ENCODE measurements at places on chromosomes 5 and 9. TPM values are rescaled to one million over a fixed set of nuclear protein-coding genes. Genes with fewer than 3 reads are reported as not detected.

BARHL1 gene
- not detected for polyA plus RNA-seq

DCANP1 gene
- polyA plus RNA-seq = not detected

FST gene
- polyA plus RNA-seq = 9.6 TPM

OTULINL gene
- 5.6 TPM for polyA plus RNA-seq

SLC4A9 gene
- not detected for polyA plus RNA-seq

SAXO1 gene
- polyA plus RNA-seq = 0.07 TPM

MRPL36 gene
- 60.7 TPM for polyA plus RNA-seq

FOXD4L5 gene
- not detected for polyA plus RNA-seq

C9orf72 gene
- 16.1 TPM for polyA plus RNA-seq

SLC27A6 gene
- polyA plus RNA-seq = 7.2 TPM

CCNI2 gene
- 0.32 TPM for polyA plus RNA-seq

NUTM2F gene
- not detected for polyA plus RNA-seq

- H3K36me3 ChIP-seq = no peaks in the 10 kb centered on the region
- DNase-seq = no peak
- no peaks in the 10 kb centered on the region for H3K27me3 ChIP-seq
- H3K4me3 ChIP-seq = no peak overlapping the region
- no peak overlapping the region for H3K27ac ChIP-seq
- H3K4me1 ChIP-seq = no peaks in the 10 kb centered on the region
Measured at GRCh38 chr9:75593920-75594319, 296.6 kb upstream of the PCSK5 start.

GRCh38 chr5:170923910-170924620 is 62.2 kb downstream of the RANBP17 start:
- H3K27me3 ChIP-seq = no peaks in the 10 kb centered on the region
- no peaks in the 10 kb centered on the region for H3K4me1 ChIP-seq
- no peaks in the 10 kb centered on the region for H3K36me3 ChIP-seq
- H3K27ac ChIP-seq = no peak overlapping the region
- no peak for DNase-seq
- H3K4me3 ChIP-seq = no peak overlapping the region

GRCh38 chr5:53950621-53951020 is 359.8 kb downstream of the ARL15 start:
- no peak overlapping the region for H3K4me3 ChIP-seq
- no peaks in the 10 kb centered on the region for H3K36me3 ChIP-seq
- no peaks in the 10 kb centered on the region for H3K4me1 ChIP-seq

DNA sequence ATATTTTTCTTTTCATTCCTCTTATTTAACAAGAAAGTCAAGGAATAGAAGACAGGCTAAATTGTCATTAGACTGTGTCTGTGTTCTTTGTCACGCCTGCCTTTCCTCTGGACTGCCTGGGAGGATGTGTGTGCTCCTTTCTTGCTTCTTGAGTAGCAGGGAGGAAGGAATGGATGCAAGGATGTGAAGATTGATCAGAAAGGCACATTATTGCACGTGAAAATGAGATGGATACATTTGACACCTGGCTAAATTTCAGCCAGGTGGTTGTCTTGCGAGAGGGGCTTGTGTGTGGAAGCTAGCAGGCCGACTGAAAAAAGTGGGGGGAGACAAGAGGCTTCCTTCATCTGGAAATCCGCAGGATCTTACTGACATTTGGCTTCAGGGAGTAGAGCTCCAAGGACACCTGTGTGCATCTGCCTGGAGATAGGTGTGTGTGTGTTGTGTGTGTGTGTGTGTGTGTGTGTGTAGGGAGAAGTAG is 200.1 kb downstream of the MEF2C start:
- H3K27ac ChIP-seq = no peak overlapping the region
- no peak for DNase-seq
- peaks cover 1% of the 10 kb centered on the region for H3K4me1 ChIP-seq
- peaks cover 4% of the 10 kb centered on the region for H3K27me3 ChIP-seq

DNA sequence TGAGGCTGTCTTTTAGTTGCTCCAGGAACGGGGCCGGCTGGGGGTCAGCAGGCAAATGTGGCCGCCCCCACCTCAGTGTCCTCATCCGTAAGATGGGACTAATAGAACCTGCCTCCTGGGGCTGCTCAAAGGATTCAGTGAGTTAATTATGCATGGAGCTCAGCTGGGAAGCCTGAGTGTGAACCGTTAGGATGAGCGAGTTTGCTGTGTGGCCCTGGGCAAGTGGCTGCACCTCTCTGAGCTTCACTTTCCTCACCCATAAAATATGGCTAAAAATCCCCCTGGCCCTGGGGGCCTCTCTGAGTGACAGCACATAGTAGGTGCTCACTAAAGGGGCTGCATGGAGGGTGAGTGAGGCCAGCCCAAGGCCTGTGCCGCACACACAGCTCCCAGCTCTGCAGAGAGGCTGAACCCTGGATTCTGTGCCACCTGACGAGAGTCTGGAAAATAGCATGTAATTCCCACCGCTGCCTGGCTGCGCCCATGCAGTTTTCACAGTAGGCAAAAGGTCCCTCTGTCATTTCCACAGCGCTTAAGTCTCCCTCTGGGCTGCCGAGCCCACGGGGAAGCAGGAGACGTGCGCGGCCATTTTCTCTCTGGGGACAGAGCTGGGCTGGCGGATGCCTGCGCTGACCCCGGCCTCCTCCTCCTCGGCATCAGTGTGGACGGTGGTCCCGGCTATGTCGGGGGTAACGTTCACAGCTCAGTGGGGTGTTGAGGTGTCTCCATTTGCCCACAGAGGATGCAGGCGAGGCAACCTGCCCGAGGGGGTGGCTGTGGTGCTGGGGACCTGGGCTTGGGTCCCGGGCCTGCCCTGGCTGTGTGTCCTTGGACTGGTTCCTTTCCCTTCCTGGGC is 18.2 kb downstream of the ASS1 start:
- H3K4me1 ChIP-seq = no peaks in the 10 kb centered on the region
- no peaks in the 10 kb centered on the region for H3K36me3 ChIP-seq
- H3K27me3 ChIP-seq = no peaks in the 10 kb centered on the region
- no peak overlapping the region for H3K27ac ChIP-seq
- H3K4me3 ChIP-seq = no peak overlapping the region

GRCh38 chr9:89564346-89564878 is 40.4 kb upstream of the GADD45G start:
- no peaks in the 10 kb centered on the region for H3K27me3 ChIP-seq
- DNase-seq = no peak
- no peaks in the 10 kb centered on the region for H3K4me1 ChIP-seq

- peak overlapping the region; percentile 98 for H3K27ac ChIP-seq
- peak overlapping the region; percentile 69 for H3K4me3 ChIP-seq
- peaks cover 6% of the 10 kb centered on the region for H3K4me1 ChIP-seq
- no peaks in the 10 kb centered on the region for H3K27me3 ChIP-seq
- DNase-seq = peak; percentile 80
Measured at GRCh38 chr9:2017331-2018161, 2.4 kb downstream of the SMARCA2 start.

- H3K27me3 ChIP-seq = no peaks in the 10 kb centered on the region
- no peak for DNase-seq
- no peak overlapping the region for H3K4me3 ChIP-seq
- no peaks in the 10 kb centered on the region for H3K36me3 ChIP-seq
- no peak overlapping the region for H3K27ac ChIP-seq
- no peaks in the 10 kb centered on the region for H3K4me1 ChIP-seq
Measured at GRCh38 chr5:124783285-124783684, 36.8 kb upstream of the ZNF608 start.

- no peaks in the 10 kb centered on the region for H3K27me3 ChIP-seq
- H3K4me1 ChIP-seq = no peaks in the 10 kb centered on the region
- no peaks in the 10 kb centered on the region for H3K36me3 ChIP-seq
- no peak overlapping the region for H3K4me3 ChIP-seq
- no peak for DNase-seq
- no peak overlapping the region for H3K27ac ChIP-seq
Measured at GRCh38 chr5:178198706-178199105, 5.6 kb upstream of the HNRNPAB start.

DNA sequence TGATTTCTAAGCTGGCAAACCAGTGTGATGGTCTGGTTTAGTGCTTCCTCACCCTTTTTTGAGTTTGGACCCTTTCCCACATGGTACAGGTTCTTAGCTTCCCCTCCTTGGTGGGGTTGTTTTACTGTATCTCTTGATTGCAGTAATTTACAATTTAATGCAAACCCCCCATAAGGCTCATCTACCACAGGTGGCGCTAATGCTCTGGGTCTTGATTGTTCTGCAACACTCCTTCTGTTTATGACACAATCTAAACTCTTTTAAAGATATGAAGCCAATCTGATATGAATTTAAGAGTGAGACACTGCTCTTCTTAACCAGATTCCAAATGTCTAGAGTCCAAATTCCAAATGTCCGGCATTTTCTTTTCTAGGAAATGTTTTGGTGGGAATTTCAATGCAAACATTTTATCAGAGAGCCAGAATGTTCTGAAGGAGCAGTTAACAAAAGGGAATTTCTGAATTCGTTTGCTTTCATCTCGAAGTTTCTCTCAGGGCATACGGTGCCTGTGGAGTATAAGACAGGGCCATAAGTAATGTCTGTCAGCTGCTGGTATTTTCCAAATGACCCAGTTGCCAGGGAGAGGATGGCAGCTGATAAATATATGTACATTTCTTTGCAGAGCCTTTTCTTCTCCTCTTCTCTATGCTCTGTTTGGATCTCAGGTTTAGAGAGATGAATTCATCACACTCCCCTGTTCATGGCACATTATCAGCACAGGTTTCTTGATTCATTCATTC is 246.8 kb downstream of the ARHGAP26 start:
- H3K4me1 ChIP-seq = no peaks in the 10 kb centered on the region
- no peak overlapping the region for H3K4me3 ChIP-seq
- DNase-seq = no peak
- H3K27ac ChIP-seq = no peak overlapping the region
- H3K36me3 ChIP-seq = no peaks in the 10 kb centered on the region
- H3K27me3 ChIP-seq = no peaks in the 10 kb centered on the region

DNA sequence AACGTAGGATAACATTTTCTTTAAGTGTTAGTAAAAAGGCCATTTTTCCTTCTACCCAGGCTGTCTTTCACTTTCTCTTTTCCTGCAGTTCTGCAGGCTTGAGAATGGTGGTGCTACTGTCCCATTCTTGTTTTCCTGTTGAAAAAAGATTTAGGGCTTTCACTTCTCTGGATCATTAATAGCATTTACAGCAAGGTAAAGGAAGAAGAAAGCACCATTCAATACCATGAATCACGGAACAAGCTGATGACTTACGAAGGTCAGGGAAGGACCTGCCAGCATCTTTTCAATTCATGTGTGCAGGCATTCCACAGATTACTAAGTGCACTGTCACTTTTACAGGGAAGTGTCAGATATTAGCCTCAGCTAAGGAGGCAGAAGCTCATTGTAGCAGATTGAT is 292.8 kb downstream of the YTHDC2 start:
- no peak overlapping the region for H3K4me3 ChIP-seq
- H3K27ac ChIP-seq = no peak overlapping the region
- no peak for DNase-seq
- H3K4me1 ChIP-seq = peaks cover 2% of the 10 kb centered on the region

DNA sequence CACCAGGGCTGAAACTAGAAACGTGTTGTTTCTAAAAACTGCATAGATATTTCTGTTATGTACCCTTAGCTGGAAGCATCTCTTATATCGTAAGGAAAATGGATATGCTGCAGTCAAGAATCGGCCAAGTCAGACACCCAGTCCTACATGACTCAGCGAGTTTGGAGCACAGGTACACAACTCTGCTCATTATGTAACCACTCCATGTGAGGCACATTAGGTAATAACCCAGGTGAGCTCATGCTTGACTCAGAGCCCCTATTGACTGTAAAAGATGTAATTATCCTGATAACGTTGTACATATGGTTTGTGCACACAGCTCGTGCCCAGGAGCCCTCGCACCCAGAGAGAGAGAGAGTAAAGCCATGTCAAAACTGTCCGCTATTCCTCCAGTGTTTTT is 593.7 kb upstream of the ACO1 start:
- H3K36me3 ChIP-seq = no peaks in the 10 kb centered on the region
- no peaks in the 10 kb centered on the region for H3K27me3 ChIP-seq
- no peak overlapping the region for H3K4me3 ChIP-seq
- H3K27ac ChIP-seq = no peak overlapping the region
- no peak for DNase-seq

- H3K27me3 ChIP-seq = no peaks in the 10 kb centered on the region
- no peaks in the 10 kb centered on the region for H3K36me3 ChIP-seq
- DNase-seq = no peak
- H3K4me3 ChIP-seq = no peak overlapping the region
Measured at GRCh38 chr9:97413462-97413861, 1.6 kb downstream of the TDRD7 start.

GRCh38 chr5:139765409-139766217 is 30.0 kb upstream of the PSD2 start:
- peak overlapping the region; percentile 61 for H3K4me3 ChIP-seq
- no peaks in the 10 kb centered on the region for H3K4me1 ChIP-seq
- no peaks in the 10 kb centered on the region for H3K36me3 ChIP-seq
- DNase-seq = peak; percentile 88

GRCh38 chr5:148828511-148829247 is 2.3 kb downstream of the ADRB2 start:
- no peak for DNase-seq
- H3K4me3 ChIP-seq = peak overlapping the region; percentile 18
- no peaks in the 10 kb centered on the region for H3K4me1 ChIP-seq
- H3K27me3 ChIP-seq = no peaks in the 10 kb centered on the region
- no peak overlapping the region for H3K27ac ChIP-seq

DNA sequence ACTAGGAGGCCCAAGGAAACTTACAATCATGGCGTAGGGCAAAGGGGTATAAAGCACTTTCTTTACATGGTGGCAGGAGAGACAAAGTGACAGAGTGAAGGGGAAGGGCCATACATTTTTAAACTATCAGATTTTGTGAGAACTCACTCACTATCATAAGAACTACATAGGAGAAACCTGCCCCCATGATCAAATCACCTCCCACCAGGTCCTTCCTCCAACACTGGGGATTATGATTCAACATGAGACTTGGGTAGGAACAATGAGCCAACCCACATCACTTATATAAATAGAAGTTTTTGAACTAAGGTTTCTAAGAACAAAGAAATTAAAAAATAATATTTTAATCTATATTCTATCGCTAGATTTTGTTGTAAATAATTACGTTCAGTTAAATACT is 460.3 kb upstream of the TYRP1 start:
- no peaks in the 10 kb centered on the region for H3K27me3 ChIP-seq
- no peaks in the 10 kb centered on the region for H3K4me1 ChIP-seq
- H3K27ac ChIP-seq = no peak overlapping the region
- no peak for DNase-seq
- H3K4me3 ChIP-seq = no peak overlapping the region

GRCh38 chr9:9410736-9411135 is 1202.1 kb downstream of the PTPRD start:
- no peaks in the 10 kb centered on the region for H3K36me3 ChIP-seq
- no peak overlapping the region for H3K27ac ChIP-seq
- no peak for DNase-seq
- H3K27me3 ChIP-seq = no peaks in the 10 kb centered on the region
- H3K4me3 ChIP-seq = no peak overlapping the region

GRCh38 chr9:133355881-133356357 is 368 bp downstream of the SURF1 start:
- H3K4me3 ChIP-seq = peak overlapping the region; percentile 77
- H3K27me3 ChIP-seq = no peaks in the 10 kb centered on the region
- H3K4me1 ChIP-seq = peaks cover 6% of the 10 kb centered on the region

GRCh38 chr5:93438124-93438523 is 142.9 kb downstream of the NR2F1-AS1 start:
- H3K36me3 ChIP-seq = no peaks in the 10 kb centered on the region
- DNase-seq = no peak
- no peak overlapping the region for H3K27ac ChIP-seq
- H3K4me3 ChIP-seq = no peak overlapping the region
- H3K4me1 ChIP-seq = no peaks in the 10 kb centered on the region
- H3K27me3 ChIP-seq = no peaks in the 10 kb centered on the region

GRCh38 chr9:121239071-121239470 is 28.9 kb upstream of the GSN start:
- H3K4me1 ChIP-seq = peaks cover 3% of the 10 kb centered on the region
- no peak for DNase-seq
- no peak overlapping the region for H3K27ac ChIP-seq
- H3K4me3 ChIP-seq = no peak overlapping the region
- no peaks in the 10 kb centered on the region for H3K27me3 ChIP-seq
